ENCODE measurements at places on chromosomes 4 and X. TPM values are rescaled to one million over a fixed set of nuclear protein-coding genes. Genes with fewer than 3 reads are reported as not detected.

Gene TLR10
- total RNA-seq = 0.40 TPM

- no peak for DNase-seq
Observed at GRCh38 chr4:163523791-163524365, 29.4 kb downstream of the TMA16 start.

GRCh38 chr4:44438687-44439086 is 9.9 kb downstream of the KCTD8 start:
- DNase-seq = no peak

DNA sequence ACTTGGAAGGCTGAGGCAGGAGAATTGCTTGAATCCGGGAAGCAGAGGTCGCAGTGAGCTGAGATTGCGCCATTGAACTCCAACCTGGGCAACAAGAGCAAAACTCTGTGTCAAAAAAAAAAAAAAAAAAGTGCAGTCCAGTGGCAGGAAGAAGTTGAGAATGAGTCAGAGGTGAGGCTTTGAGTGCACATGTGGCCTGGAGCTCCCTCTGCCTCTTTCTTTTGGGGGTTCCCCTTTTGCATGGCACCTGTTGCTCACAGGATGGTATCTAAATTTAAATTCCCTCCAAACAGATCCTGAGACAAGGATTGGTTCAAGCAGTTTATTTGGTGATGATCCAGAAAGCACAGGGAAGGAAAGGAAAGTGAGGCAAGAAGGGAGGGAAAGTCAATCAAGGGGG is 151.4 kb upstream of the STX18 start:
- DNase-seq = no peak

Gene XAGE2
- total RNA-seq = not detected

Gene ENPEP
- 0.65 TPM for total RNA-seq

Gene SLC7A11
- total RNA-seq = 7.1 TPM

Gene CCSER1
- total RNA-seq = 0.73 TPM

Gene DCK
- total RNA-seq = 79.0 TPM

GRCh38 chr4:3656416-3657356 is 109.5 kb upstream of the ADRA2C start:
- no peak for DNase-seq

GRCh38 chr4:875818-876423 is 50.0 kb upstream of the CPLX1 start:
- DNase-seq = no peak

DNA sequence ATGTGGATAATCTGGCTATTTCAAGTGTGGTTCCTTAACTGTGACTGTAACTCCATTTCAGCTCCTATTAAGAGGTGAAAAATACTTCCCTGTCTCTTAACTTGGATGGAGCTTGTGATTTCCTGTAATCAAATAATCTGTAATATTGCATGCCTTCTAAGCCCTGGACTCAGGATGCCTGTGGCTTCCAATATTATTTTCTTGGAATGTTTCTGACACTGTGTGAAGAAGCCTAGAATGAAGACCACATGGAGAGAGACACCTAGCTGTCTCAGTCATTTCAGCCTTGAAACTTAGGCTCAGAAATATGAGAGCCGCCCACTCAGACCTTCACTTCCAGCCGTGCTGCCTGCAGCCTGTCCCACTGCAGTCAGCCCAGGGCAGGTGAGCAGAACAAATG is 544.3 kb downstream of the TRIML1 start:
- DNase-seq = no peak

Gene VSIG4
- not detected for total RNA-seq

DNA sequence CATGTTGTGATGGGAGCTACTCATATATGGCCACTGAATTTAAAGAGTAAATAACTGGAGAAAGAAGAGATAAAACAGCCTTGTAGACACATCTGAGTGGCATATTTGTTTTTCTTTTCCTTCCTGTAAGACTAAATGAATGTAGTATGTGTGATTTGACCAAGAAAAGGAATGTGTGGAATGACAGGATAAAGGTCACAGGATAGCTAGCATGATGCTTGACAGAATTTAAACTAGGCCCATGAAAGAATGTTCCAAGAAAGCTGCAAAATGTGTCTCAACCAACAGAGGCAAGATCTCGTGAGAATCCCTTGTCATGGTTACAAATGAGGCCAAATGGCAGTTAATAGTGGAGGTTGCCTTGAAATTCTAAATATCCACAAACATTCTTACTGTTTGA is 137.0 kb downstream of the KCNIP4 start:
- DNase-seq = no peak

- peak; percentile 81 for DNase-seq
Observed at GRCh38 chr4:7987148-7987989, 47.7 kb upstream of the AFAP1 start.

Gene PIR
- total RNA-seq = 5.1 TPM

Gene HTN1
- total RNA-seq = not detected

Gene HHIP
- total RNA-seq = not detected

Gene QDPR
- 25.5 TPM for total RNA-seq

DNA sequence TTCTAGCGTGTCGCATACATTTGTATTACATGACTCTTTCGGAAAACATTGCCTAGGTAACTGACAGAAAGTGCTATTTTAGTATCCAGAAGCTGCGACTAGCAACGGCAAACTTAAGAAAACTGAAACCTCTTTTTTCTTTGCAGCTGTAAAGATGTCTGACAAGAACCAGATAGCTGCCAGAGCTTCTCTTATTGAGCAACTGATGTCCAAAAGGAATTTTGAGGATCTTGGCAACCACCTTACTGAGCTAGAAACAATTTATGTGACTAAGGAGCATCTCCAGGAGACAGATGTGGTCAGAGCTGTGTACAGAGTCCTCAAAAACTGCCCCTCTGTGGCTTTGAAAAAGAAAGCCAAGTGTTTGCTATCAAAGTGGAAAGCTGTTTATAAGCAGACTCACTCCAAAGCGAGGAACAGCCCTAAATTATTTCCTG is 9.4 kb downstream of the TCEANC start:
- no peak for DNase-seq

Measured in activated CD4-positive, alpha-beta memory T cell treated with anti-CD3 and anti-CD28 coated beads, Interleukin-2, amount 10 ng/mL, durations not matched to agents 7 days and 5 days (primary cell).